Activated naive CD4-positive, alpha-beta T cell treated with anti-CD3 and anti-CD28 coated beads, Interleukin-2, amount 10 ng/mL, durations not matched to agents 7 days and 5 days (primary cell): ENCODE measurements at places on chromosomes 3 and 15.

DNA sequence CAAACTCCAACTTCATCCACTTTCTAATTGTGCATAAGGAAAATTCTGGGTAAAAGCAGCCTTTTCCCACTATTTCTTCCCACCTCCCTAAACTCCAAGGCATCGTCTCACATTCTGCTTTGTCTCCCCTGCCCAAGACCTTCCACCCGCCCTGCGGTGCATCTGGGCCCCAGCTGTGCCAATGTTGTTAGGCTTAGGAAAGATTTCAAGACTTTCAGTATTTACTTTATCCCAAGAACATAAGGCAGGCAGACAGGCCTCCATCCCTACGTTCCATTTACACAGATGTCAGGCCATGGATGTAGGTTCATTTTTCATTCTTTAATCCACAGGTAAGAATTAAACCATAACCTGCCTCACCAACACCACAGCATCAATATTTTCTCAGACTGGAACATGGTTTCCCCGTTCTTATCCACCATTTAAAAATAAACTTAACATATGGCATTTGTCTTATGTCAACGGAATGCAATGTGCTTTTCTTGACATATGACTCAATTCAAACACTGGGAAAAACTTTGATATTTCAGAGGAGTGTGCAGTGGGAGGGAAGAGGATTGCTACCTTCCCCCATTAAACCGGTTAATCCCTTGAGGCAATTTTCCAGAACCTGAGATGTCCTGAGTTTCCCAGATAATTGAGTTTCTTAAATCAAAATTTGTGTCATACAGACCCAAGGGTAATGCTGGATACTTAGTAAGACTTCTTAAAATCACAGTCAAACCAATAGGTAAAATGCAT lies 238.0 kb upstream of the LRIG1 start:
- DNase-seq = no peak

- DNase-seq = no peak
Measured at GRCh38 chr3:16347548-16347947, 82.5 kb downstream of the OXNAD1 start.

DNA sequence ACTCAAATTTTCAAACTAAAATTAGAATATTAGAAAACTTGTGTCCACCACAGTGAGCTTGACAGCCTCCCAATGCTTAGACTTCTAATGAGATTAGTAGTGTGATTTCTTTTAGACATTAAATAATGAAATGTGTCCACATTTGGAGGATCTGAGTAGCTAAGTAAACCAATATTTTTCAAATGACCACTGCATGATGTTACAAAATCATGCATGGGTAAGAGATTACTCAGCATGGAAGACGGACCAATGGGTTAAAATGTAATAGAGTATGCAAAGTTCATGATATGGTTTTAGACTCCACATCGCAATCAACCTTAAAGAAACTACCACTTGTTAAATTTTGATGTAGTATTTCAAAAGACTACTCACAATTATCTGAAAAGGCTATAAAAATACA lies 130.6 kb downstream of the IMPG2 start:
- DNase-seq = no peak

DNA sequence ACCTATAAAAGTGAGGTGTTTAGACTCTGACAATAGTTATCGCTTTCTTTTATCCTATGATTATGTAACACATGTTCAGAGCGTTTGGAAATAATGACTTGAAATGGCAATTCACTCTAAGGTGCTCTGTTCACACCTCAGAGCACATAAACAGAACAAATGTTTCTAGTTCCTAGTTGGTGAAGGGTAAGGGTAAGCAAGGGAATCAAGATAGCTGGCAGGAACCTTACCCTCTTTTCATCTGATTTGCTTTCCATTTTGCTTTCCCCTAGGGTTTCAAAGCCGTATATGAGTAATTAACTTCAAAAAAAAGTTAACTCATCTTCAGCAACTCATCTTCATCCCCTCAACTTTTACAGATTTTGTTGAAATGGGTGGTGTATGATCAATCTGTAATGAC lies 2.3 kb upstream of the ATOSA start:
- DNase-seq = no peak

GRCh38 chr3:26236531-26236930 lies 386.0 kb upstream of the LRRC3B start:
- no peak for DNase-seq

GRCh38 chr3:140630866-140631265 lies 47.0 kb upstream of the TRIM42 start:
- no peak for DNase-seq

DNA sequence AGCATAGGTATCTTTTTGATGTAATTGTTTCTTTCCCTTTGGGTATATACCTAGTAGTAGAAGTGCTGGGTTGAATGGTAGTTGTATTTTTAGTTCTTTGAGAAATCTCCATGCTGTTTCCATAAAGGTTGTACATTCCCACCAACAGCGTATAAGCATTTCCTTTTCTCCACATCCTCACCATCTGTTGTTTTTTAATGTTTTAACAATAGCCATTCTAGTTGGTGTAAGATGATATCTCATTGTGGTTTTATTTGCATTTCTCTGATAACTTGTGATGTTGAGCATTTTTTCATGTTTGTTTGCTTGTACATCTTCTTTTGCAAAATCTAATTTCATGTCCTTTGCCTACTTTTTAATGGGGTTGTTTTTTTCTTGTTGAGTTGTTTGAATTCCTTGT lies 80.0 kb upstream of the TMC3 start:
- DNase-seq = no peak

- no peak for DNase-seq
Measured at GRCh38 chr3:56573501-56573900, 16.5 kb downstream of the CCDC66 start.

GRCh38 chr15:69615736-69616135 lies 163.1 kb downstream of the RPLP1 start:
- no peak for DNase-seq

- no peak for DNase-seq
Measured at GRCh38 chr3:71361334-71361890, 222.1 kb downstream of the FOXP1 start.

DNA sequence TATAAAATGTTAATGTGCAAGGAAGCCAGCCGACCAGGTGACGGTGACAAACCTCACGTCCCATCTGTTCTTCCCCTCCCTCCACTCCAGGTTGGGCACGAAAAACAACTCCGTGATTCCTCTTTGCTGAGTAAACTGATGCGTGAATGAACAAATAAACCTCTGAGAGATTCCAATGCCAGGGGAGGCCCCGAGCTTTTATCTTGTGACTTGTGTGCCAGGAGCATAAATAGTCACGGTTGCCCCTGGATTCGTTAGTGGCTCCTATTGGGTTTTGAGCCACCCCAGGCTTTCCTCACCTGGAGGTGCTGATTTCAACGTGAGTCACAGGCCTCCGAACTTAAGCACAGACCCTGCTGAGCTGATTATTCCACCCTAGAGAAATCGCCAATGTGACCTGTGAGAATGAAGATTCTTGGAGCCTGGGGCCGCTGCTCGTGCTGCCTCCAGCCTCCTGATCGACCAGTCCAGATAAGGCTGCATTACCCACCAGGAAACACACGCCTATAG lies 119.2 kb downstream of the SHQ1 start:
- no peak for DNase-seq

- DNase-seq = no peak
Measured at GRCh38 chr3:197541756-197542539, 13.8 kb downstream of the BDH1 start.

GRCh38 chr3:4794331-4794730 lies 184.9 kb upstream of the BHLHE40 start:
- DNase-seq = no peak

DNA sequence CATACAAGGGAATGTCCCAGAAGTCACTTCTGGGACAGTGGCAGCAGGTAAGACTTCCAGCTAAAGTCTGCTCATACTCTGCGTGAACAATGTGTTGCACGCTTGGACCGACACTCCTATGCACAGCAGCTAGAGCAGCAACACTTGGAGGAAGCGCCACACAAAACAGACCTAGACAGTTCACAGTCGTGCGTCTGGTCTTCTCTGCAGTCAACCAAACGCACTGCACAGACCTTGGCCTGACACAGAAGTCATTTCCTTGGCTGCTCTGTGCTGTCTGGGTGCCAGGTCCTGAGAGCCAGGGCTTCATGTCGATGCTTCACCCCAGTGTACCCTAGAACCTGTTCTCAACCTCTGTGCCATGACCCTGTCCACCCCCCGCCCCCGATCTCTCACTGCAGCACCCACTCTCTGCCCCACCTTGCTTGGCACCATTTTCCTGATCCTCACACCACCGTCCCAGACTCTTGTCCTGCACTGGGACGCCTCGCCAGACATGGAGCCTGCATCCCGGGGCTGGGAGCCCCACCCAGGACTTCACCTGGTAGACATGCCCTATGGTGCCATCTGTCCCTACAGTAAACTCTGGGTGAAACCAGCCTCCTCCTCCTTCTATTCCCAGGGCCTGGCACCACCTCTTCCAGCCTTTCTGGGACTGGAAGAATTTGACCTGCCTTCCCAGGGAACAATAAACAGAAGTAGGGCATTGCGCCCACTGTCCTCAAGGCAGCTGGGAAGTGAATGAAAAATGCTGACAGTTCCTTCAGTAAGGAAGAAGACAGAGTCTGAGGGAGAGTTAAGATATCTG lies 3.1 kb downstream of the ATP10A start:
- peak; percentile 72 for DNase-seq

DNA sequence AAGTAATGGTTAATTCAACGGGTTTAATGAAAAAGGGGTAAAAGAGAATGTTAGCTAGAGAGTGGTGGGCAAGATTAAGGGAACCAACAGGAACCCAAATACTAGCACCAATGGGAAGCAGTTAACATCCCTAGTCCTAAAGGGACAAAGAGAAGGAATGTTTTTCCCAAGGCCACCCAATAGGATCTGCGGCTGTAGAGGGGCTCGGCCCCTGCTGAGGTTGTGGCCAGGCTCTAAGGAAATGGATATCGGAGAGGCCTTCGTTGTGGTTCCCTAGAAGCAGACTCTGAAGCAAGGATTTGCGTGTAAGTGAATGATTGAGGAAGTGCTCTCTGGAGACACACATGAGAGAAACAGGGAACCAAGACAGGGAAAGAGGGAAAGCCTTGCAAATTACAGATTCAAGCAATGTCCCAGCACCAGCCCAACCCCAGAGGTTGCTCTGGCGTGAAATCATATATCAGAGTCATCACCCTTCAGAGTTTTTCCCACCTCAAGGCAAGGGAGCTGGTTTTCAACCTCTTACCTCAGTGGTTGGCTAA lies 83.6 kb upstream of the TNIK start:
- DNase-seq = no peak

DNA sequence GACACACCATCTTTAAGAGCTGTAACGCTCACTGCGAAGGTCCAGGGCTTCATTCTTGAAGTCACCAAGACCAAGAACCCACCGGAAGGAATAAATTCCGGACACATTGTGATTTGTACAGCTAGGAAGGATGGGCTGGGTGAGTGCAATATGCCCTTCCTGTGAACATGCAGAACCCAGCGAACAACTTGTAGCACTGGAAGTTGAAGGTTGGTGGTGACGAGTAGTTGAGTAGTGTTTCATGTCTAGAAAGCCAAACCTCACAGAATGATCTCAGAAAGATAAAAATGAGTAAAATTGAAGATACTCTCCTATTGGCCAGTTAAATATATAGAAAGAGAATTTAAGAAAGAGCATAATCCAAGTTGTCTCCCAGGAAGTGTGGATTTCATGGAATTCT lies 462.2 kb upstream of the CFAP20DC start:
- DNase-seq = no peak

DNA sequence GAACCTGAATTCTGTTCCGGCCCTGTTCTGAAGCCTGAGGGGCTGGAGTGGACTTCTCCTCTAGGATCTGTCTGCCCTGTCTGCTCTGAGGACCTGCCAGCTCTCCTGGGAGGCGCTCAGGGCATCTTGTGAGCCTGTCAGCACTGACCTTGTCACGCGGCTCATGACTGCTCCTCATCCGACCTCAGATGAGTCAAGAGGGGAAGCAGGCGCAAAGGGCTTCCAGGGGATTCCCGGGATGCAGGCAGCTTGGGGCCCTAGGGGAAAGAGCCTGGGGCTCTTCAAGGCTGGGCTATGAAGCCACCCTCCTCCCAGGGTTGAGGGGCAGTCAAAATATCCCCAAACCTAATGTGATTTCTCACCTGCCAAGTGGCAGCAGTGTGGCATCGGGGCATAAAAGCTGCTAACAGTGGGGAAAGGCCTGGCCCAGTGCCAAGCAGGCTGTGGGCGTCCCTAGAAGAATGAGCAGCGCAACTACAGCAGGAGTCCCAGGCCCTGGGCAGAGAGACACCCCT lies 27.6 kb upstream of the ANKDD1A start:
- peak; percentile 42 for DNase-seq

GRCh38 chr3:99960941-99961340 lies 143.3 kb downstream of the CMSS1 start:
- DNase-seq = no peak

- no peak for DNase-seq
Measured at GRCh38 chr3:153146191-153147053, 15.6 kb upstream of the RAP2B start.

- DNase-seq = no peak
Measured at GRCh38 chr3:69292959-69293574, 92.8 kb downstream of the FRMD4B start.

DNA sequence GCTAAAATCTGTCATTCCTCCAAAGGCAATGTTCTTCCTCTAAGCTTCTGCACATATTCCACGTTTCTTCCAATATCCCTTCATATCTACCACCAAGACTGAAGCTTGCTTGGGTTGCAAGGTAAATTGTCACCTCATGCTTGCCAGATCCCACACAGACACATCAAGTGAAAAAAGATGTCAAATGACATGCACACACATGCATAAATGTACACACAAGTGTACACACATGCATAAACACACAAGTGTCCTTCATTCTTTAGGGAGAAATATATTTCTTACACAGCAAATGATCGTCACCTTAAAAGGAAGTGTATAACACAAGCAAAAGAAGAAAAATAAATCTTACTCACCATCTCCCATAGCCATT lies 59.4 kb downstream of the CLASP2 start:
- DNase-seq = no peak

- DNase-seq = no peak
Measured at GRCh38 chr3:138383715-138384465, 35.5 kb downstream of the MRAS start.

DNA sequence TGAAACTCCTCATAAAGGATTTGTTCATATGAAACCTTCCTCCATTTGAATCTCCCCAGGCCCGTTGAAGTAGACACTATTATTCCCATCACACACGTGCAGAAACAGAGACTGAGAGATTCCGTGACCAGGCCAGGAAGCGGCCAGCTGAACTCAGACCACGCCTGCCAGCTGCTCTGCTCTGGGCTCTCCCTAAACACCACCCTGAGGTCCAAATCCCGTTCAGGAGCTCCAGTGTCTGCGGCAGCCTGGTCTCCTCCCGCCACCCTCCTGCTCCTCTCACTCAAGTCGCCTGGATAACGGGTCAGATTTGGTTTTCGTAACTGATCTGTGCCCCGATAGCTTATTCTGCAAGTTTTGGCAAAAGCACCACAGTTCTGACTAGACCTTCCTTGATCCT lies 53.6 kb upstream of the SNRPA1 start:
- DNase-seq = no peak

- DNase-seq = no peak
Measured at GRCh38 chr3:10717756-10718155, 98.3 kb upstream of the SLC6A11 start.

- no peak for DNase-seq
Measured at GRCh38 chr15:85026304-85027032, 44.8 kb downstream of the PDE8A start.

GRCh38 chr3:168029705-168030104 lies 66.0 kb downstream of the GOLIM4 start:
- no peak for DNase-seq
